ENCODE measurements at places on chromosomes 5 and 9.

DNA sequence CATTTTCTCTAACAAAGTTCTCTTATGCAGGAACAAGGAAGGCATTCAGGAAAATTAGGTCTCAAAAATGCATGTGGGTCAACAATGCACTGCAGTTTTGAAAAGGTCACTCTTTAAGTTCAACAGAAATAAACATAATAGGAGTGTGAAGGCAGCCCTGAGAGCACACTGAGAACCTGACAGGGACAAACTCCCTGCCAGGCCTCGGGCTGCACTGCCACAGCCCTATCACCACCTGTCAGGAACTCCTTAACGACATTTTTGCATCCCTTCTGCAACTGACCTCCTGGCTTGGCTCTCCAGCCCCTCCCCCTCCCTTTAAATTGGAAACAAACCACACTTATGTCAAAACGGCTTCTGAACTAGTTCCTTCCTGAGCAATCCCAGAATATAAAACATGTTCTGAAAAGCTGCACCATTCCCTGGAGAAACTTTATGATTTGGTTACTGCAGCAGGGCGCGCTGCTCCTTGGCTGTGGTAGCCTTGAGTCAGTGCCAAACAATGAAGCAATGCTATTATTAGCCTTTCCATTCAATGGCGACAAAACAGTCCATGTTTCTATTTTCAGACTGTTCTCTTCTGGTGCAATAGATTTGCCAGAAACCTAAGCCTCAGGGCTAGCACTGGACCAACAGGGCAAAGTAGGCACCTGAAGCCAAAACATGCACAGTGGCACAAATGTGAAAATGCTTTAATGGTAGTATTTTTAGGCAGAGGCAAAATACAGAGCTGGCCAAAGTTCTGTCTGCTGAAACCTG is 160.1 kb upstream of the ZNF608 start:
- no peak for DNase-seq

DNA sequence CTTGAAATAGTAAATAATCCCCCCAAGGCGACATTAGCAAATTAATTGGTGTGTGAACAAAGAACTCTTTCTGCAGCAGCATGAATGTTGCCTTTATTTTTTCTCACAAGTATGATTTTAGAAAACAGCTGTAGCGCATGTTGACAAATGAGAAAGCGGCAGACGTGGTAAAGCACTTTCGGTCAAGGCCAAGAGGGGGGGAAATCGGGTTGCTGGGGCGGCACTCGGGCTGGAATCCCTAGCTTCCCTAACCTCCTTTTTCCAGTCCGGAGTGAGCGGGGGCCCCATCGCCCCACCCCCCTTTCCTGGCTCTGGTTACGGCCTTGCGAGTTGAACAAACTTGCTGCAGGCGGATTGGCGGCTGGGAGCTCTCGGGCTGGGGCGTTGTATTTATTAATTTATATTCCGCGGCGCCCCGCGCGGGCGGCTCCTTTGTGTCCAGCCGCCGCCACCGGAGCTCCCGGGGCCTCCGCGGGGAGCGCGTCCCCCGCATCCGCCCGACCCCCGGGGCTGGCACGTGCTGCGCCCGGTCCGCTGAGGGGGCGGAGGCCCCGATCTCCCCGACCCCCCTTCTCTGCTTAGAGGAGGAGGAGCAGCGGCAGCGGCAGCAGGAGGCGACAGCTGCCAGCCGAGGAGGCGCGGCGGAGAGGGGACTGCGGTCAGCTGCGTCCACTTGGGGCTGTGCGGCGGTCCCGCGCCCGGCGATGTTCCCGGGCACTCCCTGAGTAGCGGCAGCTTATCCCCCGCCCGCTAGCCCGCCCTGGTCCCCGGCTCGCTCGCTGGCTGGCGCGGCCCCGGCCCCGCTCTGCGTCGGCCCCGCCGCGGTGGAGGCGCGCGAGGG is at the start of gene RHOBTB3:
Gene RHOBTB3 (plus strand): TSS at position 607 of the 841 bp plus-strand sequence. CDS start 347 bp downstream, outside the sequence.
- DNase-seq: peak; percentile 69

DNA sequence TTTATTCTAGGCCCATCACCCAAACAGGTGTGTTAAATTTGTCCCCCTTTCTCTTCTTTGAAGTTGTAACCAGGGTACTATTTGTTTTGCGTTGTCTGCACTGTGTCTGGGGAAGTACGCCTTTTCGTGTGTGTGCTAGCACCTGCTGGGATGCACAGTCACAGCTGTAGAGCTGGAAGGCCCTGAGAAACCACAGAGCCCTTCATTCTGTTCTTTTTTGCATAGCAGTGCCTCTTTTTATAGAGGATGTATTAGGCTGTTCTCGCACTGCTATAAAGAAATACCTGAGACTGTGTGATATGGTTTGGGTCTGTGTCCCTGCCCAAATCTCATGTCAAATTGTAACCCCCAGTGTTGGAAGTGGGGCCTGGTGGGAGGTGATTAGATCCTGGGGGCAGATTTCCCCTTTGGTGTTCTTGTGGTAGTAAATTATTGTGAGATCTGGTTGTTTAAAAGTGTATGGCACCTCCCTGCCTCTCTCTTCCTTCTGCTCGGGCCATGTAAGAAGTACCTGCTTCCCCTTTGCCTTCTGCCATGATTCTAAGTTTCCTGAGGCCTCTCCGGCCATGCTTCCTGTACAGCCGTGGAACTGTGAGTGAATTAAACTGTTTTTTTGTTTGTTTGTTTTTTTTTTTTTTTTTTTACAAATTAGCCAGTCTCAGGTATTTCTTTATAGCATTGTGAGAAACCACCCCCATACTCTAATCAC is 14.0 kb downstream of the SEC61B start:
- DNase-seq: no peak

DNA sequence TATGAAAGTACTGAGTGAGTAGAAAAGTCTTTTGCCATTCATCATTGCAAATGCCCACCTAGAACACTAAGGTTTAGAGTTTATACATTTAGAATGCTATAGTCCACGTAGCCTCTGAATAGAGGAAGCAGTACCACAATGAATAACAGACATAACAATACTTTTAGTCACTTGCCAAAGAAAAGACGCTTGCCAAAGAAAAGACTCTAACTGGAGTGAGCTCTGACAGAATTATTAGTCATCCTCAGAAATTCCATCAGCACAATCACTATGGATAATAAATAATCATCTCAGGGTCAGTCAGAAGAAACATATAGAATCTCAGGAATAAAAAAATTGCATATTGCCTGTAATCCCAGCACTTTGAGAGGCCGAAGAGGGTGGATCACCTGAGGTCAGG is 168.5 kb upstream of the TARS1 start:
- no peak for DNase-seq

DNA sequence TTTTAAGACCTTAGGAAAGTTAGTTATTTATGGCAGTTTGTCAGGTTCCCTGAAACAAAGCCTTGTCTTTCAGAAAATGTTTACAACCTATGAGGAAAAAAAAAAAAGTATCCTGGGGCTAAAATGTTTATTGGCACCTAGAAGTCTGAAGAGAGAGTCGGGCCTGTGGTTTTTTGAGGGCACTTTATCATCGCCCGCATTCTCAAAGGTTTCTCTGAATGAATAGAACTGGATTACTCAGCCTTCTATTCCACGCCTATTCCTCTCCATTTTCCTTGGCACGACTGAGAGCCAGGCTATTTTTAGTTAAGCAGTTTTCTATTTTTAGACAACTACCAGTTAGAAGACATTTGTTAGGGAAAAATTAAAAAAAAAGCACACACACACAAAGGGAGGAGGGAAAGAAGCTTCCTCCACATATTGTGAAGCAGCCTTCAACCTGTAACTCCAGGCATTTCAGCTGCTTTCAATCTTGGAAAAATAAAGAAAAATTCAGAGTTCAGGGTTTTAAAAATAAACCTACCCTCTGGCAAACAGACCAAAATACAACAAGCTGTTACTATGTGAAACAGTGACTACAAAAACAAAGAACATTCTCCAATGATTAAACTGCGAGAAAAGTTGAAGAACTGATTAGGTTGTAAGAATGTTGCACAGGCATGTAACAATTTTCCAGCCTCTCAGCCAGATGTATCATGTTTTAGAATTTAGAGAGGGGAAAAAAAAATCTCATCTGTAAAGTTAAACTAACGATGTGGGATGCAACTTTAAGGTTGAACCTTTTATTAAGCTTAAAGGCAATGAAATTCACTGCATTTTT is 97.0 kb downstream of the MEF2C start:
- DNase-seq: no peak

- DNase-seq: no peak
Measured at GRCh38 chr5:14153932-14154731, 11.0 kb downstream of the TRIO start.

DNA sequence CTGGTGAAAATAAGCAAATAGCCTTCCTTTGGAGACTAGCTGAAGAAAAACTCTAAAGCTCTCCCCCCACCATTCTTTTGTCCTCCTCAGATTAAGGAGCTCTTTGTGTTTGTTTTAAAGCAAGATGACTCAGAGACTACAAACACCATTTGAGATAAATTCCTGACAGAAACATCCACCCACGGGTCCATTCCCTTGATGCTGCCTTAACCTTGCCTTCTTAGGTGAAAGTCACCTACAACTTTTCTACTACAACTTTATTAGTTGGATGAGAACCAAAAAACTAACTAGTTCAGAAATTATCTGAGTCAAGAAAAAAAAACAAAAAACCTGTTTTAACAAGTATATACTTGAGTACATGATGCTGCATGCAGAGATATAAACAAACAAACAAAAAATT is 831.1 kb downstream of the NR2F1-AS1 start:
- DNase-seq: no peak

GRCh38 chr5:172594867-172595466 is 46.1 kb upstream of the NEURL1B start:
- no peak for DNase-seq

DNA sequence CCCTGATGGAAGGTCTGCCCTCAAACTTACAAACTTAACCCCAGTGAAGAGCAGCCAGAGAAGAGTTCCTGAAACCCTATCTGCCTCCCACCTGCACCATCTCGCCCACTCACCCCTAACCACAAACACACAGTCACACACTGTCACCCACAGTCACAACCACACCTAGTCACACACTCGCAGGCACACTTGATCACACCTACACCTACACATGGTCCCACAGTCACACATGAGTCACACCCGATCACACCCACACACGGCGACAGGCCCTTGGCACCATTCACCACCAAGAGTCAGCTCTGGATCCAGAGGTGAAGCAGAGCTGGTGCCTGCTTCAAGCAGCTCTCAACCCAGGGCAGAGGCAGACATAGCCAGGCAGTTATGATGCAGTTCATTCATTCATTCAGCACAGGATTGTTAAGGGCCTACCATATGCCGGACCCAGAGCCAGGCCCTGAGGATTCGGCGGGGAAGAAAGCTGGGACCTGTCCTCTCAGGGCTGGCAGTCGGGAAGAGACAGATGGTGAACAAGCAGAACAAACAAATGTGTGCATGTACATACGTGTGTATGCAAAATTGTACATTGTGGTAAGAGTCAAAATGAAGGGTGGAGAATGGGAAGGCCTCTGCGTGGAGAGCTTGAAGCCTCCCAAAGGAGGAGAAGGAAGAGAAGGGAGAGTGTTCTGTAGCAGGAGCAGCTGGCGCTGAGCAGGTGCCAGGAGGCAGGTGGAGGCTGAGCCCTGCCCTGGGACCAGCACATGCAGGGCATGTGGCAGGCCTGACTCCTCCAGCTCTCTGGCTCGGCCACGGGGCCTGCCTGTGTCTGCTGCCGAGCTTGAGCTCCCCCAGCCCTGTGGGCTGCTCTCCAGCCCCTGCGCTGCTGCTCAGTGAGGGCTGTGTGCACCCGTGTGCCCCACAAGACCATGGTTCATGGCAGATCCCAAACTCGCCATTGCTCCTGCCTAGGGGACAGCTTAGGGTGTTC is 6.4 kb downstream of the TSPAN17 start:
- no peak for DNase-seq

GRCh38 chr9:133844398-133844784 is 106.2 kb upstream of the SARDH start:
- no peak for DNase-seq

DNA sequence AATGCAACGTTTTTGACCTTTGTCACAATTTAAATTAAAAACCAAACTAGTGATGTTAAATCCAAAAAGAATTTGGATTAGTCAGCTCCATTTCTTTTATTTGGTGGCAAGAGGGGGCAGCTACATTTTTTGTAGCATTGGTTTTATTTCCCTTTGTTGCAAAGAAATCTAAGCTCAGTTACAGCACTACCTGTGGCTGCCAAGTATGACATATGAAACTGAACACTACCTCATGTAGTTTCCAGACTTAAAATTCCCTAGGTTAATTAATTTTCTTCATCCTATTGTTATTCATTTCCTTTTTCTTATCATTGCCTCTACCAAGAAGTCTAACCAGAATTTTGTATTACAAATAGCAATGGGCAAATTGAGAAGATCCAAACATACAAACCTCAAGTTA is 393.5 kb downstream of the BRINP1 start:
- no peak for DNase-seq

DNA sequence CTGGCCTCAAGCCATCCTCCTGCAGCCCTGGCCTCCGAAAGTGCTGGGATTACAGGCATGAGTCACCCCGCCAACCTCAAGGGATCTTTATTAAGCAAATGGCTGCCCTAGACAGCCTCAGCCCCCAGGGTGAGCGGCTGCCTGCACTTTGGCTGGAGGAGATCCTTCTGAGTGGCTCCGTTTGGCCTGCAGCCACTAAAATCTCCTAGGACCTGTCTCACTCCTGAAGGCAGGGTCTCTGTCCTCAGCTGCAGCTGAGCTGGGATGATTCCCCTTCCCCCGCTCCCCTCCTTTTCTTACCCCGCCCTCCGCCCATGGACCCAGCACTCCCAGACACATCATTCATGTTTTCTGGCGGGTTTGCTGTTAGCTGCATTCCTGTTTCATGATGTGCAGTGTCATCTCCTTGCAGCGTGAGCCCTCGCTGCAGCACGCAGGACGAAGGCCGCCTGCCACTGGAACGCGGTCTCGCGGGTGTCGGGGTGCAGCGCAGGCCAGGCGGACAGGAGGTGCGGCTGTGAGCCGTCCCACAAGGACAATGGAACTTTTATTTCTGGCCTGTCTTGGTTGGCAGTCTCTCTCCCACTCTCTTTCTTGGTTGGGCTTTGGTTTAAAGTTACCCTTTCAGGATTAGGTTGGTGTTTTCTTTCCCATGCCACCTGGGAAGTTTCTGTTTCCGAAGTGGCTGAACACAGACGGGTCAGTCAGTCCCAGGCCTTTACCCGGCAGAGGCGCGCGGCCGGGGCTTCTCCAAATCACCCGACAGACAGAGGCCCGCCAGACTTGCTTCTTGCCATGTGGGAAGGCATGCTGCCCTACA is 137.1 kb downstream of the FOXD1 start:
- DNase-seq: no peak

- DNase-seq: no peak
Measured at GRCh38 chr5:62494772-62495171, 82.2 kb downstream of the IPO11 start.

DNA sequence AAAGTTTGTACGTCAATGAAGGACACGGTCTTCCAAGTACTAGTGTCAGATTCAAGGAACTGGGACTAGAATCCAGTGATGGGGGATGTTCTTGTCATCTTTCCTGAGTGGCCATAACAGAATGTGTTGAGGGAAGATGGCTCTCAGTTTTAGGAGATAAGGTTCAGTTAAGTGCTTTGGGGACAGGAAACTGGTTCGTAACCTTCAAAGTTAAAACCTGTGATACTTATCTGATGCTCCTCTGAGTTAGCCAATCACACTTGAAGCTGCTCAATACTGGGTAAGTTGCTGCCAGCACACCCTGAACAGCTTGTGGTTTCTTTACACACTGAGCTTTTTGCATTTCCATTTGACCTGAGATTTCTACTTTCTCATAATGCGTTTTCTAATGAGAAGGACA is 64.4 kb downstream of the PIK3R1 start:
- no peak for DNase-seq

Data from hematopoietic multipotent progenitor cell treated with erythropoietin and hydrocortisone succinate and interleukin-3 and kit ligand, for 17 days (in vitro differentiated cells).